Stimulated activated CD8-positive, alpha-beta memory T cell treated with anti-CD3 and anti-CD28 coated beads, Interleukin-4, amount 100 ng/mL, for 4 hours (primary cell): ENCODE measurements at places on chromosomes 6 and 20.

DNA sequence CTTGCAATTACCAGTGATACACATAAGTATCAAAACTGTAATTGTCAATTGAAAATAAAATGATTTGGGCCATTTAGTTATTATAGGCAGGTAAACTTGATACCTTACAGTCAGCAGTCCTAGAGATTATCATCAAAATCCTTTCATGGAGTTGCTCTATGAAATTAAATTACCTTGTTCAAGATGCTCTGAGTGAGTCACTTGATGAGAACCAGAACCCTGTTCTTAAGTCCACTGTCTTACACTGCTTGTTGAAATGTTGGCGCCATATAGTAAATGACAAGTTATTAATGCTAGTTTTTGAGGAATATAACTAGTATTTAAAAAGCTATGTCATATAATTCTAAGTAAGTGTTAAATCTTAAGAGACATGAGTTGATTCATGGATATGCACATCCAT lies 37.2 kb upstream of the BAG2 start:
- DNase-seq = no peak

DNA sequence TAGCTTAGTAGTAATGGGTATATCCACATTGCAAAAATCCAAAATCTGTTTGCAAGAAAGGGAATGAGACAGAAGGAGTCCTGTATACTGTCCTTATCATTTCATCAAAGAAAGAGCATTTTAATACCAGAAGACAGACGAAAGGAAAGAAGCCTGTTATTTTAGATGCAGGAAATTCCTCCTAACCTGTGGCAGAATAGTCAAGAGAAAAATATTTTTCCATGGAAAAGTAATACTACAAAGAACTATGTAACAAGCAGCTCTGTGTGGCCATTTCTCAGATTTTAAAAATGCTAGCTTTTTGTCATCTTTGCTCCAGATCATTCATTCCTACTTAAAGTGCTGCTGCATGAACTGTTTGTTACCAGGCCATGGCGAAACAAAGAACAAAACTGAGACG lies 72.9 kb upstream of the SCP2D1 start:
- DNase-seq = no peak

DNA sequence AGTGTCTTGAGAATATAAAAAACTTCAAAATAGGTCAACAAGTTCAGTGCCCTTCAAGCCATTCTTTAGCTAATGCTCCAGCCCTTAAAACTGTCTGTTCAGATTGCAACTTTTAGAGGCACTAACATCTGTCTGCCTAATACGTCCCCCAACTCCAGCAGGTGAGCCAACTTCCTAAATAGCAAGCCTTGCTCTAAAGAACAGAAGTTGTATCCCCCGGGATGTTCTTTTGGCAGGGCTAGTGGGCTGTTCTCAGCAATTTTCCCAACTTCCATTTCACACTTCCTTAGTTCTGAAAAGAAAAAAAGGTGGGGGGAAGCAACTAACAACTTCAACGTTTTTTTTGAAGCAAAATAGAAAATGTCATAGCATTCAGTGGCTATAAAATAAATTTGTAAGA lies 290.0 kb upstream of the PTCHD4 start:
- no peak for DNase-seq

DNA sequence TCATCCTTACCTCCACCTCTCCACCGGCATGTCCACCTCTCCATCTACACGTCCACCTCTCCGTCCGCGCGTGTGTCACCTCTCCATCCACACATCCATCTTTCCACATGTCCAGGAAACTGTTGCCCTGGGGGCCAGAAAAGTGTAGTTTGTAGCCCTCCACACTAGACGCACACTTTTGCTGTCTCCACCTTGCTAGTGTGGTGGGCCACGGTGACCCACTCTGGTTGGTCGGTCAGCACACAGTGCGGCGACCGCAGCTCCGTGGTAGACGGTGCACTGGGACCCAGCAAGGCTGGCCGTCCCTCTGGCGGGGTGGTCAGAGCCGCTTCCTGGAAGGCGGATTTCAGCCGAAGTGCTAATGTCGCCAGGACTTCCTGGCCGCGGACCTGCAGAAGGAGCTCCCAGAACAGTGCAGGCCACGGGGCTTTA lies 268.6 kb downstream of the DLL1 start:
- DNase-seq = no peak
